H9 (cell line): ENCODE measurements at places on chromosomes 5 and 9. TPM values are rescaled to one million over a fixed set of nuclear protein-coding genes. Genes with fewer than 3 reads are reported as not detected.

DNA sequence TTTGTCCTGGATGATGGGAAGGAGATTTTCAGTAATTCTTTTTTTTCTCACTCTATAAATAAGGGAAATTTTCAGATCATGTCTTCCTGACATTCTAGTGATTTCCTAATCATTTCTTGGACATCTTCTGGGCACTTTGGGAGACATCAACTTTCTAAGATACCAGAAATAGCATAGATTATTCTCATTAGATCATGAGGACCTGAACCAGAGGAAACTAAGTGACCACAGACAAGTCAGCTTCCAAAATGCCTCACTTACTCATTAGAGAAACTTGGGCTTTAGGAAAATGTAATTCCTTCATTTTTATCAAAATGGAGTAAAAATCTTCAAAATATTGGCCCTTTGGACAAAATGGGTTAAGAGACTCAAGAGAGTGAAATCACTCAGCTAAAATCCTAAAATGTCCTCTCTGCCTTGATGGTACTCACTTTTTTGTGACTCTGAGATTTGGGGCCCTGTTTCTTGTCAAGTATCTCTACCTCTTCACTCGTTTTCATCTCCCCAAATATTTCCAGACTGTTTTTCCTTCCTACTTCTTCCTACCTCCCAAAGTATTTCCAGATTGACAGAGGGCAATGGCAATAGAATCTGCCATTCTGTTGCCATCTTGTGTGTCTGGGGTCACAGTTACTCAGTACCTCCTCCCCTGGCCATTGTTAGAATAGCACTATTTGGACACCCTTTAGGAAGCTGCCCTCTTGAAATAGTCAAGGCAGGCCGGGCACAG lies 194.5 kb downstream of the NR3C1 start:
- DNase-seq: no peak

GRCh38 chr9:95666785-95667155 lies 150.0 kb upstream of the PTCH1 start:
- DNase-seq: no peak

DNA sequence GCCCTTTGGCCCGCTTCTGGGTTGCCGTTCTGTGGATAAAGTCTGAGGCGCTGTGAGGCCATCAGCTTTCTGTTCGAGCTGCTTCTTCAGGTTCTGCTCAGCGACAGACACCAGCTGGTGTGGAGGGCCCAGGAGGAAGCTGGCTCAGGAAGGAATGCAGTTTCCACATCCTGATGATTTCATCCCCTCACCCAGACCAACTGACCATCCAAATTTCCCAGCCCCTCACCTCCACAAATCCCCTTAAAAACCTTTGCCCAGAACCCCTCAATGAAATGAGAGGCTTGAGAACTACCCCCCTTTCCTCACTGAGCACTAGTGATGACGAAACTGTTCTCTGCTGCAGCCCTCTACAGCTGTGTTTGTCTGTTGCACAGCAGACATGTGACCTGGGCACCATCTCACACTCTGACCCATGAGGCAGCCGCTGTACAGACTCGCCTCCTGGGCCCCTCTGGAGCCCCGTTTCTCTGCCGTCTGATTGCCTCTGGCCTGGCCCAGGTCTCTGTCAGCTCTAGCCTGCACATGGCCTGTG lies 45.4 kb downstream of the SPATA31C2 start:
- no peak for DNase-seq

DNA sequence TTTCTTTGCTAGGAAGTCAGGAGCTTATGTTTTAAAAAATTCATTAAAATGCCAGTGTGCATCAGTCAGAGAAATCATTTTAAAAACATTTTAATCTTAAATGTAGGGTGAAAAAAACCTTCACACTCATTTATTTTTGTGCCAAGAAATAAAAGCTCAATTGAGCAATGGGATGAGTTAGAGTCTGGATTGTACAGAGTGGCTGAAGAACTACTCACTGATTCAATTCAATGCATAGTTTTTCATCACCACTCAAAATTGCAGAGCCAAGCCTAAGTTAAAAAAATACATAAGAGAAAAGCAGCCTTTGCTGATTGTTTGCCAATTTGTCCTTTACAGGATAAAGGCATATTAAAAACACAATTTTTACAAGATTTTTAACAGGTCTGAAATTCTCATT lies 168.2 kb upstream of the DMRTA1 start:
- DNase-seq: no peak

DNA sequence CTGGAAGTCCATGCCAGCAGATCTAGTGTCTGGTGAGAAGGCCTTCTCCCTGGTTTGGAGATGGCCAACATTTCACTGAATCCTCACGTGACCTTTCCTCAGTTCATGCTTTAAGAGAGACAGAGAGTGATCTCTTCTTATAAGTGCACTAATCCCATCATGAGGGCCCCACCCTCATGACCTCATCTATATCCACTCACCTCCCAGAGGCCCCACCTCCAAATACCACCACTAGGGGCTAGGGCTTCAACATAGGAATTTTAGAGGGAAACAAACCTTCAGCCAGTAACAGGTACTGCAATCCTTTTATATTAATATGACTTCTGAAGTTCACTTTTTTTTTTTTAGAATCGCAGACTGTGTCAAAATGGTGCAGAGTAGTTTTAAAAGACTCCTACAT lies 496.9 kb upstream of the ADAMTS16 start:
- no peak for DNase-seq

GRCh38 chr9:4815381-4815956 lies 22.7 kb downstream of the RCL1 start:
- no peak for DNase-seq

SLC6A7 gene
- not detected in 2 replicates for total RNA-seq

C9 gene
- not detected in 2 replicates for total RNA-seq

ESM1 gene
- total RNA-seq: not detected in 2 replicates

NOXA1 gene
- 1.8 and 2.0 TPM in 2 replicates for total RNA-seq
